HL-60 (cell line): ENCODE measurements at places on chromosomes 5 and 9.

DNA sequence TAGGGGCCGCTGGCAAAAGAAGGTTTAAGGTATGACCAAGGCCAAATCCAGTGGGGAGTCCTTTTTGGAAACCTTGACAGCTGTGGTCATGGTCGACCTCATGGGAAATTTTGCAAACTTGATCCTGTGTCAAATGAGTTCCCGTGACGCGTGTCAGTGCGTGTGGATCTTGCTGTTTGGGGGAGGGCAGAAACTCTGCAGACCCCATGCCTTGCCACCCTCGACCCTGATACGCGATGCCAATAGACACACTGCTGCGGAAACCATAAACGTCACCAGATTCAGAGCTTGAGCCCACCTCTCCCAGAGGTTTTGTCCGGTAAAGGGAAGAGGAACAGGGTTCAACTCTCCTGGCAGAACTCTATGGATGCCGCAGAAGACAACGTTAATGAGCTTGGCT is 104.7 kb downstream of the ADAMTS2 start:
- no peak for DNase-seq

GRCh38 chr5:170791325-170791954 is 7.9 kb downstream of the GABRP start:
- DNase-seq: peak; percentile 7

DNA sequence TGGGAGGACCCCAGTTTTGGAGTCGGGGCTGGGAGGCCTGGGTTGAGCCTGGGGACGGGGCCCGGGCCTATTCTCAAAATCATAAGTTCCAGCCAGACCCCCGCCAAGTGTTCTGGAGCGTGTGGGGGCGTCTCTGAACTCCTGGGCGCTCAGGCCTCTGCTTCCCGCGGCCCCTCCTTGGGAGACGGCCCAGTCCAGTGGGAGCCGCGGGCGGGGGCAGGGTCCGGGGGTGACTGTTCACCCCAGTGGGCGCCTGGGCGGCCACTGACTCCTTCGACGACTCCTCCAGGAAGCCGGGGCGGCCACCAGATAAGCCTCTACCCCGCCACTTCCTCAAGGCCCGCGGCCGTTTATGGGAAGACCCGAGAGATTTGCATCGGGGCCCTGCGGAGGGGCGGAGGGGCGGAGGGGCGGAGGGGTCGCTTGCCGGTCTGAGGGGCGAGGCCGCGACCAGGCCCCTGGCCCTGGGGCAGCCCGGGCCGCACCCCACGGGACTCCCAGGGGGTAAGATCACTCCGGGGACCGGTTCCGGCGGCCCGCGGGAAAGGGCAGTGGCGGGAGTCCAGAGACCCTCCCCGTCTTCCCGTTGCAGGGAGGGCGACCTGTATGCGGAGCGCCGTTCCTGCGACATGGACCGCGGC is 655 bp downstream of the TOR4A start:
- no peak for DNase-seq

DNA sequence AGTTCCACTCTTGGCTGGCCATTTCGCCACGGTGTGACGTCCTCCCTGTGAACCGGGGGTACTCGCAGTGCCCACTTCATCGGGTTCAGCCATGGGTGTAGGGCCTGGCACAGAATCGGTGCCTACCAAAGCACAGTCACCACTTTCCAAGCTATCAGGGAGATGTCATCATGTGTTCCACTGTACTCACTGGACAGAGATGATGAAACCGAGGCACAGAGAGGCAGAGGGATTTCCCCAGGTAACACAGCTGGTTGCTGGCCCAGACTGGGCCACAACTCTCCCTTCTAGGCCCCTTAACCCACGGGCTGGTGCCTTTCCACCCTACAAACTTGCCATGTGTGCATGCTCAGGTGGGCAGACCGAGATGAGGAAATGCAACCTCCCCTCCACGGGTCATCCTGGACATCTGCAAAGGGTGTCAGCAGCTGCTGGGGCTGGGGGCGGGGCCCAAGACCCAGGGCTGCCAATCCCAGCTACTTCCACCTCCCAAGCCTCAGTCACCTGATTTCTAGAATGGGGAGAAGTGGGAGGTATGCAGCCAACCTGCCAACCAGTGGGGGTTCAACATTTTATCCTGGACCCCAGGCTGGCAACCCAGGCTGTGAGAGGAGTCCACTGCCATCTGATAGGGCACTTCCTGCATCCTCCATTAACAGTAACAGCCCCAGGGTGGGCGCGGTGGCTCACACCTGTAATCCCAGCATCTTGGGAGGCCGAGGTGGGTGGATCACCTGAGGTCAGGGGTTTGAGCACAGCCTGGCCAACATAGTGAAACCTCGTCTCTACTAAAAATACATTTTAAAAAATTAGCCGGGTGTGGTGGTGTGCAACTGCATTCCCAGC is 893 bp upstream of the SH2D3C start:
- peak; percentile 73 for DNase-seq

DNA sequence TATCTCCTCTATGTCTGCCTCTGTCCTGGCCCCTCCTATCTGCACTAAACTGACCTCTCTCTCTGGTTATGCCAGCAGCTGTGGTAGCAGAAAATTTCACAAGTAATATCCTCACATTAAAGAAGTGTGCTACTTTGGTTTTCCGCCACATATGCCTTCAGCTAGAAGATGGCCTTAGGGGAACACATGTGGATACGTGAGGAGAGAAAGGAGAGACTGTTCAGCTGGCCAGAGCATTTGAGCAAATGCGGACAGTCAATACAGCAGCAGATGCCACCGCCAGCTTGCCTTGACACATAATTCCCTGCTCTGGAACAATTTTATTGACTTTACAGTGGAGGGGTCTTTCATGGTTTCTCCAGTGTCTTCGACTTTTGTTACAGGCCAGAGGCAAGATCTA is 434.6 kb downstream of the TAF11L14 start:
- DNase-seq: no peak

DNA sequence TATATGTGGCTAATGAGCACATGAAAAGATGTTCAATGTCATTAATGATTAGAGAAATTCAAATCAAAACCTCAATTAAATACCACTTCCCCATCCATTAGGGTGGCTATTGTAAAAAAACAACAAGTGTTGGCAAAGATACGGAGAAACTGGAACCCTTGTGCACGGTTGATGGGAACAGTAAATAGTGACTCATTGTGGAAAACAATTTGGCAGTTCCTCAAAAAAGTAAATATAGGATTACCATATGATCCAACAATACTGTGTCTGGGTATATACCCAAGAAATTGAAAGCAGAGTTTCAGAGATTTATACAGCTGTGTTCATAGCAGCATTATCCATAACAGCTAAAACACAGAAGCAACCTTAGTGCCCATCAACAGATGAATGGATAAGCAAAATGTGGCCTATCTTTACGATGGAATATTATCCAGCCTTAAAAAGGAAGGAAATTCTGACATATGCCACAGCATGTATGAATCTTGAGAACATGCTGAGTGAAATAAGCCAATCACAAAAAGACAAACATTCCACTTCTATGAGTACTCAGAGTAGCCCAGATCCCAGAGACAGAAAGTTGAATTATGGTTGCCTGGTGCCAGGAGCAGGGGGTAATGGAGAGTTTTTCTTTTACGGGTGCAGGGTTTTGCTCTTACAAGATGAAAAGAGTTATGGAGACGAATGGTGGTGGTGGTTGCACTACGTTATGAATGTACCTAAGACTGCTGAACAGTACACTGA is 41.4 kb upstream of the LRRC14B start:
- DNase-seq: no peak

- DNase-seq: no peak
These were observed 107.1 kb downstream of the SLC1A3 start for GRCh38 chr5:36713541-36713940.
